Suppressor macrophage (primary cell): ENCODE measurements at places on chromosomes 12 and 14.

DNA sequence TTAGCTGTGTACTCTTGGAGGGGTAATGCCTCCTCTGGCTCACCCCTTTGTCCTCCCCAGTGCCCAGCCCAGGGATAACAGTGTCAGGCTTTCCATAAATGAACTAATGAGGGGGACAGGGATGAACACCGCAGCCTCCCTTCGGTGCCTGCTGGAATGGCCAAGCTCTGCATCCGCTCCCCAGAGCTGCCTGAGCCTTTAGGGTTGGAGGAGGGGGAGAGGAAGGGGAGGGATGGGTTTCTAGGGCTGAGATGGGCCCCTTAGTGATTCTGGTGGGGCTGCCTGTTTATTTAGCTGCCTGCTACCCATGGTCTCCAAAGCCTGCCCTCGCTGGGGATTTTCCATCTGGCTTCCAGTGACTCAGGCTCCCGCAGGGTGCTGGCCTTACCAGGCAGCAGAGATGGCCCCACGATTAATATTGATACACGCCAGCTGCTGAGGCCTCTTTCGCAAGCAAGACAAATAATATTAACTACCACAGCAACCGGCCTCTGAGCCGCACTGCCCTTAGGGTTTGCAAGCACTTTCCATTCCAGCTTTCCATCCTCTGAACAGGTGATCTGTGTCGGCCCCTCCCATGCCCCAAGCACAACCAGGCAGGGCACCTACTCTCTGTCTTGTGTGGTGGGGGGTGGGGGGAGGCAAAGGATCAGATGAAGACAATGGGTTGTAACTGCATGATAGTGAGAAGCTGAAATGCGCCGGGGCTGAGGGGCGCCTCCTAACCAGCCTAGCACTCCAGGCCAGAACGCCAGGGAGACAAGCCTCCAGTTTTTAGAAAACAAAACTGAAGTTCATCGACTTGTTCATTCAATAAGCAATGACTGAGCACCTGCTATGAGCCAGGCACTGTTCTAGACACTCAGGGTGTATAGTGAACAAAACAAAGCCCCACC, 56.7 kb downstream of the C14orf132 start:
- DNase-seq, result no peak

DNA sequence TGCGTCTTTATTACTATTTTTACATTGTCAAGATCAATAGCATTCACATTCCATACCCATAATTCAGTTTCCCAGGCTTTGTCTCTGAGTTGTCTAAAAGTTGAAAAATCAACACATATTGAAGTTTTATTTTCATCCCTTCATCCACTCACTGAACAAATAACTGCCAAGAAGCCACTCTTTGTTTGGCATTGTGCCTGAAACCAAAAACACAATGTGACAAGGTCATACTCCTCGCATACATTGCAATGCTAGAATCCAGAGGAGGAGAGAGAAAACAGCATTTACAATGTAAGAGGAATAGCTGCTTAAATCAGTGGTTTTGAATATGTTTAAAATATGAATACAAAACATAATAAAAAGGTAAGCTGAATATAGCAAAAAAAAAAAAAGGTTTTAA, 71.8 kb downstream of the CCDC60 start:
- DNase-seq, result no peak

GRCh38 chr14:92998946-92999345, 76.0 kb downstream of the CHGA start:
- DNase-seq, result no peak

- DNase-seq, result peak; percentile 70
Measured at GRCh38 chr14:68680541-68681051, 112.3 kb downstream of the ZFP36L1 start.

- DNase-seq, result no peak
Measured at GRCh38 chr12:120668868-120669840, 17.8 kb upstream of the MLEC start.
